ENCODE measurements at places on chromosomes 5 and 9.

DNA sequence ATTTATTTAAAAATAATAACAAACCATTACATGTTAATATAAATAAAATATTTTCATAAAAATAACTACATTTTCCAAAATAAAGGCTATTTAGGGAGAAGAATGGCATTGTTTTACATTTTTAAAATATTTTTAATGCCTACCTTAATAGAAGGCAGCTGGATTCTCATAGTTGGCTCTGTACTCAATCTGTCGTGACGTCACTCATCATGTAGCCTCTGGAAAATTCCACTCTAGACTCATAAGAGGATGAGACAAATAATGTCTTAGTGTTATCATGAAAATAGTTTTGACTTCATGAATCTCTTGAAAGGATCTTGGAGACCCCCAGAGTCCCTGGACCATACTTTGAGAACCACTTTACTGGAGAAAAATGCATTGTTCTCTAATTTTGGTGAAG lies 93.1 kb downstream of the NXNL2 start:
- no peak for DNase-seq

GRCh38 chr5:176633598-176633997 lies 3.1 kb downstream of the EIF4E1B start:
- no peak for DNase-seq

DNA sequence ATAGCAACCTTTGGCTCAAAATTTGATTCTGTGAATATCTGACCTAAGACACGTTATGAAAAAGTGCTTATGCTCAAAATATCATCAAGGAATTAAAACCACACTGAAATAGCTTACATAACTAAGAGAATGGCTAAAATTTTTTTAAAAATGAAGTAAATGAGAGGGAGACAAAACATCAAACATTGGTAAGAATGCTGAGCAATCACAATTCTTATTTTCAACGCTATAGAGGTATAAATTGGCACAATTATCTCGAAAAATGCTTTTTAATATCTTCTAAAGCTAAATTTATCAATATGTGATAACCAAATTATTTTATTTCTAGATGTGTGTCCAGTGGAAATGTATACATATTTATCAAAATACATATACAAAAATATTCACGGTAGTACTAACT lies 381.3 kb downstream of the ANXA1 start:
- no peak for DNase-seq

GRCh38 chr5:14849516-14850294 lies 21.9 kb downstream of the ANKH start:
- DNase-seq: no peak

- DNase-seq: no peak
Measured at GRCh38 chr5:2639425-2639824, 112.1 kb downstream of the IRX2 start.

- DNase-seq: no peak
Measured at GRCh38 chr5:171720086-171720485, 65.5 kb upstream of the SMIM23 start.

DNA sequence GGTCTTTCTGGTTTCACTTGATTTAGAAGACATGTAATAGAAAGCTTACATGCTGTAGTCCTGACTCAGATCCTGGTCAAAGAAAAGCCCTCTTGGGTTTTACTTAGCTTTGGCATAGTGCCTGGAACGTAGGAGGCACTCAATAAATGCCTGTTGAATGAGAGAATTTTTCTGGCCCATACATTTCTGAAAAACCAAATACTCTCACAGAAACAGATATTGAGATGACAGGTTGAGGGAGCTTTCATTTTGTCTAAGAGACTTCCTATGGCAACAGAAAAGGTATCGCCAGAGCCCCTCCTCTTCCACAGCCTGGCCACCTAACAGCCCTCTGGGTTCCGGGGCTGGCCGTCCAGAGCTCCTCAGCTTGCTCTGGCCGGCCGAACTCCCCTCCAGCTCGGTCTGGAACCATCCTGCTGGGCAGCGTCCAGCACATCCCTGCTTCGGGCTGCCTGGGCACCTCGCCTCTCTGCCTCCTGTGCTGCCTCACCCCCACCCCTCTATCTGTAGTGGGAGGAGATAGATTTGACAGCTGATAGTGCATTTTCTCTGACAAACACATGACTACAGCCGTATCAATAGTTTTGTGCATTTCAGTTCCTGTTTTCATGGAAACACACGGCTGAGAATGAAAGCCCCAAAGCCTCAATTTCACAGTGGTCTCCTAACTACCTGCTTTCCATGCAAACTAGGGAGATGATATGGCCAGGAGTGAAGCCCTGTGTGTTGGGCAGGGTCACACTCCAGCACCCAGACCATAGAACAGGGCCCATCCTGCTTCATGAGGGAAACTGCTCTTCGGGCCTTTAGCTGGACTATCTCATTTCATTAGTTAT lies 1.1 kb downstream of the IL4 start:
- peak; percentile 66 for DNase-seq

DNA sequence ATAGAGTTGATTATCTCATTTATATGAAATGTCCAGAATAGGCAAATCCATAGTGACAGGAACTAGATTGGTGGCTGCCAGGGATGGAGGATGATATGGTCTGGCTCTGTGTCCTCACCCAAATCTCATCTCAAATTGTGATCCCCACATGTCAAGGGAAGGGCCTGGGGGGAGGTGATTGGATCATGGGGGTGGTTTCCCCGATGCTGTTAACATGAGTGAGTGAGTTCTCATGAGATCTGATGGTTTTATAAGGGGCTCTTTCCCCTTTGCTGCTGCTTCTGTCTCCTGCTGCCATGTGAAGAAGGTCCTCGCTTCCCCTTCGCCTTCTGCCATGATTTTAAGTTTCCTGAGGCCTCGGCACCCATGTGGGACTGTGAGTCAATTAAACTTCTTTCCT lies 21.4 kb downstream of the EEIG1 start:
- DNase-seq: no peak

DNA sequence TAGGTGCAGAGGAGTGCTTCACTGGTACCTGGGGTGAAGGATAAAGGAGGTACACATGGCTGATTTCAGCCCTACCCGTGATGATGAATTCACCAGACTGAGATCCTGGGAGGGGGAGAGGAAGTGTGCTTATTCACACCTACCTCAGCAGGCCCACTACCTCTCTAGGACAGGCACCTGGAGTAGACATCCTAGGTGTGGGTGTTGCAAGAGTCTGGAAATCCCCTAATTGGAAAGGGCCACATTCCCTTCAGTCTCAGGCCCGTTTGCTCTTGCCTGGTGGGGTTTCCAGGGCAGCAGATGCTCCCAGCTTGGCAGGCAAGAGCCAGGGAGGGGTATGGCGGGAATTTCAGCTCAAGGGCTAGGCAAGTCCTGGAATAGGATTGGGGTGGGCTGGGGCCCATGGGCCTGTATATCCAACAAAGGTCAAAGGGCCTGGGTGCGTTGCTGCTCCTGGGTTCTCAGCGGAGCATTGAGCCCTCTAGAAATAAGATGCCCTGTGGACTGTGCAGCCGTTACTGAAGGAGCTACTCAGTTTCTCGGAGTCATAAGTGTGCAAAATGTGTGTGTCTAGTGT lies 5.8 kb upstream of the CCL21 start:
- DNase-seq: no peak

DNA sequence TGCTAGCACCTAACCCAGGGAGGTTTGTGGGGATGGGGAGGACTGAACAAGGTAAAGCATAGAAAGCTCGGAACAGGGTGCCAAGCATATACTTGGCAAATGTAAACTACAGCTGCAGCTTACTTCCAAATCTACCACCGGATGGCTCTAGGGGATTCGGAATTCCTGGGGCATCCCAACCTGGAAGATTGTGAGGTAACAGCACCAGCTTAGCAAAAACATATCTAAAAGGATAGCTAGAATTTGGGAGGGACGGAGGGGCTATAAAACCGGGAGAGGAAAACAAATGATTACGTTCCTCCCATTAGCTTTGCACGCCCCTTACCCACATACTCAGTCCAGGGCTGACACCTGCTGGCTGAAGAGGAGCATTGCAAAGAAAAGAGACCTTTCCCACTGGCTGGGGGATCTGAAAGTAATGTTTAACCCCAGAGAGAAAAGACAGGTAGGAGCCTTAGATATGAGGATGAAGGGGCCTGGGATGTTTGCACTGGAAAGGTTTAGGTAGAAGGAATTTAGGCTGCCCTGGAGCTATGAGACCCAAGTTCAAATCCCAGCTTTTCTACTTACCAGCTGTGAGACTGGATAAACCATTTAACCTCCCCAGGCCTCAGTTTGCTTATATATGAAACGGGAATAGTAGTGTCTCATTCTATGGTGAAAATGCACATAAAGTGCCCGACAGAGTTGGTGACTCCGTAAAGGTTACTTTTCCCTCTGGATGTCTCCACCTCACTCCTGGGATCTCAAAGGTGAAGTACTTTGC lies 73.6 kb downstream of the FAM114A2 start:
- peak; percentile 60 for DNase-seq

- no peak for DNase-seq
Measured at GRCh38 chr9:87149799-87150198, 202.5 kb upstream of the GAS1 start.

GRCh38 chr5:178150977-178151734 lies 2.5 kb downstream of the NHP2 start:
- DNase-seq: no peak

- DNase-seq: no peak
Measured at GRCh38 chr5:122192497-122193496, 63.5 kb downstream of the ZNF474 start.

DNA sequence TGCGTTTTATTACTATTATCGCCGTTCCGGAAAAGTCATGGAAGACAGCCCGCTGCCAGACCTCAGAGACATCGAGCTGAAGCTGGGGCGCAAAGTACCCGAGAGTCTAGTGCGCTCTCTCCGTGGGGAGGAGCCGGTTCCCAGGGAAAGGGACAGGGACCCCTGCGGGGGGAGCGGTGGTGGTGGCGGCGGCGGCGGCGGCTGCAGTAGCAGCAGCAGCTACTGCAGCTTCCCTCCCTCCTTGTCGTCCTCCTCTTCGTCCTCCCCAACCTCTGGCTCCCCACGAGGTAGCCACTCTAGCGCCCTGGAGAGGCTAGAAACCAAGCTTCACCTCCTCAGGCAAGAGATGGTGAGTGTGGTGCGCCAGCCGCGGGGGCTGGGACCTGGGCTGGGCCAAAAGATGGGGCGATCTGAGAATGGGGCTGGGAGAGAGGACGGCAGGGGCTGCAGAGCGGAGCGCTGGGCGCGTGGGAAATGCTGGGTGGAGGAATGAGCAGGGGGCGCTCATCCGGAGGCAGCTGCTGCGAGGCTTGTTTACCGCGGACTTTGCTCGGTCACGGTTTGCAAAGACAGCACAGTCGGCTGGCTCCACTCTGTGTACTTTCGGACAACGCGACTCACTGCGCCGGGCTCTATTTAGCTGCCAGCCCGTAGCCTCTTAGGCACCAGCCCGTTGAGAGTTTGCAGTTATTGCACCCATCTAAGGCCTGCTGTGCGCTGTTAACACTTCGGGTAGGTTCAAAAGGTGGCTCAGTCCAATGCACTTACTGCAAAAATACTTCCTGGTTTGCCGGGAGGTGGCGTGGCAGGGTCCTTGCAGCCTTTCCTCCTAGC lies 1.1 kb downstream of the LURAP1L start:
- DNase-seq: no peak

- DNase-seq: no peak
Measured at GRCh38 chr5:124232515-124232914, 513.9 kb downstream of the ZNF608 start.

GRCh38 chr9:87898151-87898550 lies 15.5 kb downstream of the SPATA31E1 start:
- DNase-seq: no peak

- no peak for DNase-seq
Measured at GRCh38 chr5:2710910-2711309, 40.6 kb downstream of the IRX2 start.

DNA sequence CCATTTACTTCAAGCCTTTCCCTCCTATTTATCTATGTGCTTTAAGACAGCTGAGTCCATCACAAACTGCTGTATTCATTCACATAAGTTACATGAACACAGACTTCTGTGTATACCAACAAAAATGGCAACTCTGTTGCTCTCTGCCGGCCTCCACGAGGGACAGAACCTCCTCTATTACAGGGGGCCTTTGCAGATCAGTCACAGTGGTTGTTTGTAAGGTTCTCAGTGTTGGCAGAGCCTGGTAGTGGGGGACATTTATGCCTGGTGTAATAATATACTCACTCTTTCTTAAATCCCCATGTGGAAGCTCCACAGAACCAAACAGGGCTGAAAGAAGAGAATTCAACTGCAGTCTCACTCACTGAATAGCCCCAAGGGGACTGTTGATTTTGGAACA lies 76.5 kb downstream of the SLC1A1 start:
- DNase-seq: no peak

DNA sequence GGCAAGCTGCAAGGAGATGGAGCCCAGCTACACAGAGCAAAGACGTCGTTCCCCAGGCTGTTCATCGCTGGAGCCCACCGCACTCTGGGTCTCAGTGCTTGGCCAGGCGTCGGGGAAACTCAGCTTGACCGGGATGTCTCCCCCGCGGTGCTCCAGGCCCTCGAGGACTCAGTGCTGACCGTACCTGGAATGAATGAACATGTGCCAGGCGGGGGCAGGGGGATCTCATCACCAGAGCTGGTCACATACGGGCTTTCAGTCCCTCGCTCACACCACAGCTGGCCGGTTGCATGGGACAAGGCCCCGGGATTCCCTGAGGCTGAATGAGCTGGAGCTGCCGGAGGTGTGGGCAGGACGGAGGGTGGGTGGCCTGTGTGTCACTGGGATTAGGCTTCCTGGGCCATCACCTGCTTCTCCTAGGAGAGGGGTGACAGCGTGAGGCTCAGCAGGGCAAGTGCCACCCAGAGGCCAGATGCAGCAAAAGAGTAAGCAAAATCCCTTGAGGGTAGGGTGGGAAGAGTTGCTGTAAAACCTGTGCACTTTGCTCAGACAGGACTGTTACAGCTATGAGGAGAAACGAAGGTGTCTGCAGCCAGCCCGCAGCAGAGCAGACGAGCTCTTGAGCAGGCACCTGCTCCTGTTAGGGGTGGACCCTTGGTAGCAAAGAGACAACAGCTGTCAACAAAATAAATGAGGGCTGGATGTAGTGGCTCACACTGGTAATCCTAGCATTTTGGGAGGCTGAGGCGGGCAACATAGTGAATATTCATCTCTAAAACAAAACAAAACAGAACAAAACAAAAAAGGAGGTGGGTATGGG lies 70.7 kb upstream of the RAPGEF1 start:
- no peak for DNase-seq

DNA sequence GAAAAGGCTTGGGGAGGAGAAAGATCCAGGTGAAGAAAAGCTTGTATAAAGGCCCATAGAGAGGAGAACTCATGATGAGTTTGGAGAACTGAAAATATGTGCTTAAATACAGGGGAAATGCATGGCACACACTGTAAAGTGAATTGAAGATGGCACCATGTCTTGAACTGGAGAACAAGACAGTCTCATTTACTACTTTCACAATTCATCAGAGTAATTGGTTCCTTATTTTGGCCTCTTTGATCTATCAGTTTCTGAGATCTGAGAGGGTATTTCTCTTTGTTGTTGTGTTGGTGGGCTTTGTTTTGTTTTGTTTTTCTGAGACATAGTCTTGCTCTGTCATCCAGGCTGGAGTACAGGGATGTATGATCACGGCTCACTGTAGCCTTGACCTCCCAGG lies 98.2 kb downstream of the CEMIP2 start:
- no peak for DNase-seq

GRCh38 chr5:58383448-58383847 lies 76.4 kb downstream of the PLK2 start:
- no peak for DNase-seq

GRCh38 chr5:154603953-154604679 lies 126.1 kb upstream of the HAND1 start:
- no peak for DNase-seq

- DNase-seq: no peak
Measured at GRCh38 chr9:134807716-134808446, 72.7 kb upstream of the FCN2 start.
